Activated T-cell treated with anti-CD3 and anti-CD28 coated beads, Interleukin-2, amount 50 U/mL, for 72 hours (primary cell): ENCODE measurements at places on chromosomes 4 and X.

GRCh38 chr4:121370729-121371325 is 10.0 kb downstream of the QRFPR start:
- DNase-seq: peak; percentile 23

DNA sequence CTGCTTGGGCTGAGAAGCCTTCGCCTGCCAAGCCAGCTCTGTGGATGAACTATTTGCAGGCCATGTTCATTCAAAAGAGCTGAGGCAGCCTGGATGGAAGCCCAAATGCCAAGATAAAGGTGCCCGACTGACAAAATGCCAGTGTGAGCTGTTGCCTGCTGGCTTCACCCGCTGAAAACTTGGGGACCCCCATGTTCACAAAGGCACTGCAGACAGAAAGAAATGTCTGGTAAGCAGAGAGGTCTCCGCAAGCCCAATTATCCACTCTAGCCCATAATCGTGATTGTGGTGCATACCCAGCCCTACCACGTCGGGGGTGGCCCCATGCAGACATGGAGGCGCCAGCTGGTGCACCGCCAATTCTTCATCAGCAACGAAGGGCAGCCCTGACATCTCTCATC is 13.0 kb upstream of the SMIM20 start:
- no peak for DNase-seq

DNA sequence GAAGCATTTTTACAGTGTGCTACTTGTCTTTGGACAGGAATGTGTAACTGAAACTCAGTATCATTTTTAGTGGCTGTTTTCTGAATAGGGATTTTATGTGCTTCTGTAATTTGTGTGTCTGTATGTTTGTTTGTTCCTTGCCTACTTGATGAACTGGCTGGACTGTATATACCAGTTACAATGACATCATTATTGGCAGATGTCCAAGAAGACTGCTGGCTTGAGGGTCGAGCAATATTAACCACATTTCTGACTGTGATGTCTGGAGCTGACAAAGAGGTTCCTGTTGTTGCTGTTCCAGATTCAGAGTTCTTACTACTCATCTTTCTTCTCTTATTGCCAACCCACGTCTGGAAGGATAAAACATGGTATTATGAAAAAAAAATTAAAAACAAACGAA is 33.0 kb downstream of the HDX start:
- no peak for DNase-seq

DNA sequence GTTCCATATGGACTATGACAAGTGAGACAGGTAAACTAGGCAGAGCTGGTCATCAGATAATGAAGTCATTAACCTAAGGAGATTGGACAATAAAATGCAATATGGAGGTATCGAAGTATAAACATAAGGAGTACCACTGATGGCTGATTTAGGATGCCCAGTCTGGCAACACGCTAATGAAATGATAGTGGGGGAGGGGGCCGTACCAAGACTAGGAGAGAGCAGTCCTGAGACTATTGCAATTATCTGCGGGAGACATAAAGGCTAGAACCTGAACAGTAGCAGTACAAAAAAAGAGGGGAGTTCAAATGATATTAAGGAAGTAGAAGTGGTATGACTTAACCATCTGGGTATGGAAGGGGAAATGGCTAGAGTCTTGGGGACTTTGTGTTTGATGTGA is 2.3 kb downstream of the F9 start:
- no peak for DNase-seq

DNA sequence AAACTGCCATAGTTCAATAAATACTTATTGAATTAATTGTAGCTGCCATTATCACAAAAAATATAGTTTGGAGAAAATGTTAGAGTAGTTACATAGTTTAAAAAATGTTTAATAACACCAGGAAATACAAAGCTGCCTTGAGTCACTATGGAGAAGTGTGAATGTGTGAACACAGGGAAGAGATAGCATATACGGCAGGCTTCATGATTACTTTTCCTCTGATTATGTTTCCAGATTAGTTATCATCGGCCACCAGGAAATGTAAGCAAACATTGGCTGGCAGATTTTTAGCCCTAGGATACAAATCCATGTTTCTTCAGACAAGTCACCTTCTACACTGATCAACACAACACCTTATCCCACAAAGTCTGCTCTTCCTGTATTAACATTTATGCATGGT is 4.4 kb downstream of the PRDM5 start:
- DNase-seq: no peak

- no peak for DNase-seq
These were observed 28.3 kb downstream of the HTRA3 start for GRCh38 chr4:8297691-8298485.

- DNase-seq: no peak
These were observed 618.1 kb upstream of the GRIA3 start for GRCh38 chrX:122565952-122566351.

GRCh38 chr4:14607001-14607400 is 395.3 kb upstream of the CPEB2 start:
- no peak for DNase-seq

DNA sequence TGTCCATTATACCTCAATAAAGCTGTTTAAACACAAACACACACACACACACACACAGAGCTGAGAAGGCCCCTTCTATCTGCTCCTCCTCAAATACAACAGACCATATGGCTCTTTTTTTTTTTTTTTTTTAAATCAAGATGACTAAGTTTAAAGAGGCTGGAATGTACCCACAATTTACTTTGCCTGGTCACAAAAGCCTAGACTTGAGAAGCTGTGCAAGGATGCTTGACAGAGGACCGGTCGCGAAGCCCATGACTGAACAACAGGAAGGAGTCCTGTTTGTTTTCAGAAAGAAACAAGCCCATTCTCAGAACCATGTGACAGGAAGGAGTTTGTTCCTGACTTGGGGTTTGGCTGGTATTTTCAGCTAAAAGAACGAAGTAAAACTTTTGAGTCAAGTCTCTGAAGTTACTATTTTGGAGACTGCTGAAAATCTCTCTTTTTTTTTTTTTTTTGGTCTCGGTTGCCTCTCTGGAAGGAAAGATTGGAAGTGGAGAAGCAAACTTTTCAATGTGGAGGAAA is 650.9 kb upstream of the TENM3 start:
- no peak for DNase-seq

GRCh38 chr4:83083925-83084475 is 30.5 kb downstream of the PLAC8 start:
- peak; percentile 50 for DNase-seq

DNA sequence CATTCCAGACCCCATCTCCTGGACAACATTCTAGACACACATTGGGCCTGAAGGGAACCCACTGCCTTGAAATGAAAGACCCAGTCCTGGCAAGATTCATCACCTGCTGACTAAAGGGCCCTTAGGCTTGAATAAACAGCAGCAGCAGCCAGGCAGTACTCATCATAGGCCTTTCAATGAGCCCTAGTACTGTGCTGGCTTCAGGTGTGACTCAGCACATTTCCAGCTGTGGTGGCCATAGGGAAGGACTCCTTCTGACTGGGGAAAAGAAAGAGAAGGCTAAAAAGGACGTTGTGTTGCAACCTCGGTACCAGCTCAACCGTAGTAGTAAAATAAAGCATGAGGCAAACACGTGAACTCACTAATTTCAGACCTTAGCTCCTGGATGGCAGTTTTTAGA is 344.0 kb downstream of the ACTRT1 start:
- no peak for DNase-seq
